Stomach (tissue), 19 donors: ENCODE measurements at places on chromosomes 5 and 9. TPM values are rescaled to one million over a fixed set of nuclear protein-coding genes. Genes with fewer than 3 reads are reported as not detected.
A peak's percentile ranks its signal among the peaks of the same experiment; 100 is the strongest.

The PLEKHG4B gene
- total RNA-seq, result 2.8 TPM

The SLC6A3 gene
- total RNA-seq, result not detected

The IL11RA gene
- 26.2 TPM for total RNA-seq

The OR1Q1 gene
- not detected for total RNA-seq

The PCDH1 gene
- 96.4 TPM for total RNA-seq

The MCC gene
- 16.1 TPM for total RNA-seq

The C8G gene
- not detected for total RNA-seq

The MCTP1 gene
- total RNA-seq, result 47.9 TPM

The C1QTNF2 gene
- 2.6 TPM for total RNA-seq

The WNT8A gene
- not detected for total RNA-seq

The PTGES2 gene
- total RNA-seq, result 47.2 TPM

The ZBTB26 gene
- 14.7 TPM for total RNA-seq

The CFAP77 gene
- not detected for total RNA-seq

- DNase-seq, result no peak
Observed at GRCh38 chr9:106111039-106111730, 416.8 kb downstream of the TMEM38B start.

DNA sequence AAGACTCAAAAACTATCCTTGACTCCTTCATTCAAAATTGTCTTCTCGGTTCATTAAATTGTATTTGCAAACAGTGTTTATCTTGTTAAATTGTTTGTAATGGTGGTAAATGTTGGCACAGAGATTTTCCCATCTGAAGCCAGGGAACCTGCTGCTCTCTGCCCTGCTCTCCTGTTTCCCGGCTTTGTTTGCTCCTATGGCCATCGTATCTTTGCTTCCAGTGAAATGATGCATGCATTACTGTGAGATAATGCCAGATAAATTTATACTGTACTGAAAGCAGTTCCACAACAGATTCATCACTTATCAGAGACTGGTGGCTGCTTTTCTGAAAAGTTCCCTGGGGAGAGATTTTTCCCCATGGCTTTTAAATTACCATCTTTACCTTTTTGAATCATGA lies 81.4 kb downstream of the CD180 start:
- DNase-seq, result no peak

GRCh38 chr9:136687721-136688223 lies 515 bp upstream of the AGPAT2 start:
- peak; percentile 89 for DNase-seq

GRCh38 chr9:117825609-117826347 lies 121.6 kb downstream of the TLR4 start:
- no peak for DNase-seq

- DNase-seq, result no peak
Observed at GRCh38 chr5:115439042-115439441, 105.5 kb downstream of the FEM1C start.

- DNase-seq, result no peak
Observed at GRCh38 chr9:135663857-135664256, 748 bp downstream of the LCN9 start.

DNA sequence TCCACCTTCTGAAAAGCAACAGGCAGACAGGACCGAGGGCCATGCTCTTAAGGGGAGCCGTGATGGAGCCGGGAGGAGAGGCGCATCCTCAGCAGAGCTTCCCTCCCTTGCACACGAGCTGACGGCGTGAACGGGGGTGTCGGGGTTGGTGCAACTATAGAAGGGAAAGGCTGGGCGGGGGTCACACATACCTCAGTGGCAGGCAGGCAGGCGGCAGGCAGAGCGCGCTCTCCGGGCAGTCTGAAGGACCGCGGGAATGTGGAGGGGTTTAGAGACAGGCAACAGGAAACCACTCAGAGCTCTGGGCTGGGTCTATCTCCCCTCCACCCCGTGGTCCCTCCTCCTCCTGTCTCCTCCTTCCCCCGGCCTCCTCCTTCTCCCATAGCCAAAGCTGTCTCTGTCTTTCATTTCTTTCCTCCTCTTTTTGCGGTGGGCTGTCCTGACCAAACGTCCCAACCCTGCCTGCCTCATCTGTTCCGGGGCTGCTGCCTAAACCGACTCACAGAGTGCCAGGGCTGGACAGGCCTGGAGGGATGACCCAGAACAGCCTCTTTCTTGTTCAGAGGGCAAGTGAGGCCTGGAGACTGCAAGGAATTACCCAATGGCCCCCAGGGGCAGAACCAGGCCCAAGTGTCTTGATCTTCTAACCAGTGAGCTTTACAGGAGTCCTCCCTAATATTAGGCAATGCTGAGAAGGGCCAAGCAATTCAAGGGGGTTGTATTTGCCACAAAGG lies at the start of gene SPARC:
Gene SPARC (minus strand): TSS at position 242 of the 734 bp plus-strand sequence. CDS start 10,727 bp downstream, outside the sequence.
- no peak for DNase-seq

DNA sequence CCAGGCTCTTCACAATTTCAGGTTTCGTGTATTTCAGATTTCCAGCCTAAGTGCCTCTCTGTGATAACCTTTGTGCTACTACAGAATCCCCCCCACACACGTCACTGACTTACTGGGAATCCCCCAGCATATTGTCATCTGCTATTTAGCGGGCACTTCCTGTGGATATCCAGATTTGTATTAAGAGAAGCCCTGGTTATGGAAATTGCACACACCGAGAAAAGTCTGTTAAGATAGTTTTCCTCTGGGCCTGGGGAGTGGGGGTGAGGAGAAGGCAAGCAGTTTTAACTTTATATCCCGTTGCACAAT lies 269.9 kb downstream of the MED10 start:
- DNase-seq, result no peak

DNA sequence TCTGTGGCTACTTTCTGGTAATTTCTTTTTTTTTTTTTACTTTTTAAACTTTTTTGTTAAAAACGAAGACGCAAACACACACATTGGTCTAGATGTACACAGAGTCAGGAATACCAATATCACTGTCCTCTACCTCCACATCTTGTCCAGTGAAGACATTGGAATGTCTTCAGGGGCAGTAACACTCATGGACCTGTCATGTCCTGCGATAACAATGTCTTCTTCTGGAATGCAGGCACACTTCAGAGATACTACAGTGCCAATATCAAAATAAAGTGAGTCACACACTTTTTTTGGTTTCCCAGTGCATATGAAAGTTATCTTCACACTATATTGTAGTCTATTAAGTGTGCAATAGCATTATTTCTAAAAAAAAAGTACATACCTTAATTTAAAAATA lies 175.9 kb downstream of the ARRDC3 start:
- no peak for DNase-seq

- no peak for DNase-seq
Observed at GRCh38 chr9:2389404-2389803, 232.2 kb upstream of the VLDLR start.

DNA sequence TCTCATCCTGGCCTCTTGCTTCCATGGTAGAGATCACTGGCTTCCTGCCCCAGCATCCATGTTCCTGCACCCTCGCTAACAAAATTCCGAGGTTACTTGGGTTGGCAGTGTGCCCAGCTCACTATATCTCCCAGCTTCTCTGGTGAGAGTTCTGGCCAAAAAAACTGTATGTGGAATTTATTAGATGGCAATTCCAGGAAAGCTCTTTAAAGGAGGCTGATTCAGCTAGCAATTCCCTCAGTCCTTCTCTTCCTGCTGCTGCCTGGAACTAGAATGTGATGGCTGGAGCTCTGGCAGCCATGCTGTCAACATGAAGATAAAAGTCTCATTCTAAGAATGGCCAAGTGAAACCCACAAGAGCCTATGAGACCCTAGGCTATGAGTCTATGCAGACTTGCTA lies 88.8 kb downstream of the SECISBP2 start:
- DNase-seq, result no peak

DNA sequence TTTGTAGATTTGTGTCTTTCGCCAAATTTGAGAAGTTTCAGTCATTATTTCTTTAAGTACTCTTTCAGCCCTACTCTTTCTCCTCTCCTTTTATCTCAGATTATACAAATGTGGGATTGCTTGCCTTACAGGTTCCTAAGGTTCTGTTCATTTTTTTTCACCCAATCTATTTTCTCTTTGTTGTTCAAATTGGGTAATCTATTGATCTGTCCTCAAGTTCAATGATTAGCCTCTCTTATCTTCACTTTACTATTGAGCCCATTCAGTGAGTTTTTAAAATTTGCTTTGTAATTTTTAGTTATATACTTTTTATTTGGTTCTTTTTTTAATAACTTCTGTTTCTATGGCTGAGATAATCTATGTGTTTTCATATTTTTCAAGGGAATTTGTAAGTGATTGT lies 282.1 kb downstream of the FER start:
- no peak for DNase-seq

DNA sequence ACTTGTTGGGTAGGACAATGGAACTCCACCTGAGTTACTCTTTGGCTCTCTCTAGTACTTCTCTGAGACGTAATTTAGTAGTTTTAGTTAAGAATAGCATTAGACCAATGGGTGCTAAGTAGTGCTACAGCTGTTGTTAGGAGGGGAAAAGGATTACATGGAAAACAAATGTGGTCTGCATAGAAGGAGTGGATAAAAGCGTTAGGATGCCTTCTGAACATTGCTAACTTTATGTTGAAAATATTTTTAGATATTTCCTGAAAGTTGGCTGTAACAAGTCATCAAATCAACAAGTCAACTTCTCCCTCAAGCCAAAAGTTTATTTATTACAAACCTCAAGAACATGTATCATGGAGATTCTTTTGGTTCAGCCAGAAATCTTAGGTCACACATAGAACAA lies 409.5 kb upstream of the MEF2C start:
- DNase-seq, result no peak

- no peak for DNase-seq
Observed at GRCh38 chr9:130332384-130332926, 66.9 kb downstream of the HMCN2 start.

DNA sequence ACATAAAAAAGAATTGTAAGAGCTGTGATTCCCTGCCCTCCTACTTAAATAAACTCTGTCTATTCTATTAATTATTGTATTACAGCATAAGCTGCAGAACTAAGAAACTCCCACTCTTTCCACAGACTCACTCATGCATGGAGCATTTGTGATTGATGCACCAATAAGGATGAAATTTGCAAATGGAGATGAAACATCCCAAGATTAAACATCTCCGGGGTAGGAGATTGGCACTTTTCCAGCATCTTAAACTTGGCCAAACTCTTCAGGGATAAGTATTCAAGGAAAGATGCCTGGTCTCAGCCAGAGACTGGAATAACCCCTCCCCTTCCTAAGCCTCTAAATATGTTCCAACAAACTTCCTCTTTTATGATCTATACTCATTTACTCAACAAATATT lies 472.0 kb downstream of the ACTL7B start:
- no peak for DNase-seq

DNA sequence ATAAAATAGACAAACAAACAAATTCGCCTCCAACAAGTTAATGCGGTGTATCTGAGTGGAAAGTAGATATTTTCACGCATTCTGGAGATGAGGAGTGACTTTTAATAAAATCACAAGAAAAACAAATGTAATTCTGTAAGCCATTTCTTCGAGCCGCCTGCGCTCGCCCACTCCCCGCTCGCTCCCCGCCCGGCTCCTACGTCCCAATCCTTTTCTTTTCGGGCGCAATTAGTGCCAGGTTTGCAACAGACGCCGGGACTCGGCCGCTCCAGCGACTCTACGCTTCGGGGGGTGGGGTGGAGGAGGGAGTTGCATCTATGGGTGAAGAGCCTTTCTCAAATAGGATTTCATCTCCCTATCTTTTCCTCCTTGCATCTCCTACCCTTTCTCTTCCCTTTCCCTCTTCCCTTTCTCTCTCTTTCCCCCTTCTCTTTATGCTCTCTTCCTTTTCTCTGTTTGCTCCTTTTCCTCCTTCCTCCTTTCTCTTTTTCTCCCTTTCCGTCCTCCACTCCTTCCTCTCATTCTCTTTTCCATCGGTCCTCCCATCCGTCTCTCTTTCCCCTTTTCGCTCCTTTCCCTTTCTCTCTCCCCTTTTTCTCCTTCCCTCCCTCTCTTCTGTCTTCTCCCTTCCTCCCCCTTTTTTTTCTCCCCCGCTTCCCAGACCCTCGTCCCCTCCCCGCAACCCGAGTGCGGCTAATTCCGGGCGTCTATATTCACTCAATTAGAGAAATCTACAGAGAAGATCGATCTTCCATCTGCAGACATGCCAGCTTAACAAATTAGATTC lies 6.1 kb upstream of the OTP start:
- DNase-seq, result no peak

GRCh38 chr5:134063188-134063820 lies 51.2 kb upstream of the TCF7 start:
- no peak for DNase-seq

DNA sequence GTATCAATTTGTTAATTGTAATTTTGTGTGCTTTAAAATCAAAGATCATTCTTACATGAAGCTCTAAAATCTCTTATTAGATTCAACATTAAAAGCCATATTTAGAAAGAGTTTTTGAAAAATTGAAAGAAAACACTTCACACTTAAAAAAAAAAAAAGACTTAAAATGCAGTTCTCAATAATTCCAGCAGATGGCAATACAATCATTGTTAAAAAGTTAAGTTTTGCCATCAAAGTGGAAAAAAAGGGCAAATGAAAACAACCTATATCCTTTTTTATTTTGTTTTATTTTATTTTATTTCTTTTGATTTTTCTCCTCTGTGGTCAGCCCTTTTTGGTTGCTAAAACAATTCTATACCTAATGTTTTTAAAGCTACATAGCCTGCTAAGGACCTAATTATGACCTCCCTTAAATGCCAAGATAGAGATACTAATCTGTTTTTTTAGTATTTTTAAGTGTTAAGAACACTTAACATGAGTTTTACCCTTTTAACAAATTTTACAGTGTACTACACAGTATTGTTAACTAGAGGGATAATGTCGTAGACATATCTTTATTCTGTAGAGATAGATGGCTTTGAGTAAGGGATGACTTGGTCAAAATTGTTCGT lies 154.2 kb upstream of the DAB2 start:
- peak; percentile 46 for DNase-seq

- peak; percentile 58 for DNase-seq
Observed at GRCh38 chr9:75087289-75087823, 599 bp downstream of the NMRK1 start.

DNA sequence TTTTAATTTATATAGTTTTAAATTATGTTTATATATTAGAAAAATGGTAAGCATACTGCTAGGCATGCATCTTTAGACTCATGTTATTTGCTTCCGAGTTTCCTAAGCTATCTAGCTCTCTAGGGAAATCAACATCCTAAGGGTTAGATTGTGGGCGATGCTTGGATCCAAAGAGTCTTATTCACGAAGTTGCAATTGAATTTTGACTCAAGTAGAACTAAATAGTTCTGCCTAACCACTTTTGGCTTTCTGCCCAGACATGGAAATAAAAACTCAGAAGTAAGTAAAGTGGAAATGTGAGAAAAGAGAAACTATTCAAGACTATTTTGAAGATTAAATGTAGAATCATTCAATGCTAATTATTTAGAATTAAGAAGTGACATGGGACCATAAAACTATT lies 440.4 kb downstream of the CDH18 start:
- DNase-seq, result peak; percentile 61

DNA sequence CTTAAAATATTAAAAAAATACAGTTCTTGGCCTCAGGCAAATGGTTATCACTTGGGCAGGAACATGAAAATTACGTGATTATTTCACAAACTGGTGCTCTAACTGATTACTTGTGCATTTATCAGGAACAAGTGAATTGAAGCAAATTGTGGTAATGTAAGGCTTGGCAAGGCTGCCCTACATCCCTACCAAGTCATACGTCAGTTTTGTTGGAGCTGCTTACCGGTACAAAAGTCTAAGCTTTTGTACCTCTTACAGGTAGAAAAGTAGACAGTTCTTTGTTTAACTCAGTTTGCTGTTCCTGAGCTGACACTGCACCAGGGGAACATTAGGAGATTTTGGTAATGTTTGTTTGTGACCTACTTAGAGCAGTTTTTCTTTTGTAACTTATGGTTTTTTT lies 2.2 kb downstream of the G3BP1 start:
- DNase-seq, result peak; percentile 27

- no peak for DNase-seq
Observed at GRCh38 chr5:59843511-59844213, 49.9 kb downstream of the PDE4D start.

- peak; percentile 20 for DNase-seq
Observed at GRCh38 chr5:131224387-131225201, 39.3 kb upstream of the CDC42SE2 start.
